ENCODE measurements at places on chromosomes 4 and X. TPM values are rescaled to one million over a fixed set of nuclear protein-coding genes. Genes with fewer than 3 reads are reported as not detected.

DNA sequence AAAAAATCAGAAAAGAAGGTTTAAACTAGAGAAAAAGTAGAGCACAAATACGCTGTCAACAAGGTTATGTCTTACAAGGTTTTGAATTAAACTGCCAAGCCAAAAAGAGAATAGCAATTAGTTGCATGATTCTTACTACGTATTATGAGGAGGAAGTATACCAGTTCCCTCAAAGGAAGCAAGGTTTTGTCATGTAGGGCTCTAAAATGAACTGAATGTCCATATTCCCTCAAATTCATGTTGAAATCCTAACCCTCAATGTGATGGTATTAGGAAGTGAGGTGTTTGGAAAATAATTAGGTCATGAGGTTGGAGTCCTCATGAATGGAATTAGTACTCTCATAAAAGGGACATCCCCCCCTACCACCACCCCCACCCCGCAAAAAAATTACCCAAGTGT is 201.0 kb downstream of the FBXW7 start:
- no peak for DNase-seq

GRCh38 chrX:66017659-66018170 is 22.2 kb downstream of the VSIG4 start:
- DNase-seq: no peak

DNA sequence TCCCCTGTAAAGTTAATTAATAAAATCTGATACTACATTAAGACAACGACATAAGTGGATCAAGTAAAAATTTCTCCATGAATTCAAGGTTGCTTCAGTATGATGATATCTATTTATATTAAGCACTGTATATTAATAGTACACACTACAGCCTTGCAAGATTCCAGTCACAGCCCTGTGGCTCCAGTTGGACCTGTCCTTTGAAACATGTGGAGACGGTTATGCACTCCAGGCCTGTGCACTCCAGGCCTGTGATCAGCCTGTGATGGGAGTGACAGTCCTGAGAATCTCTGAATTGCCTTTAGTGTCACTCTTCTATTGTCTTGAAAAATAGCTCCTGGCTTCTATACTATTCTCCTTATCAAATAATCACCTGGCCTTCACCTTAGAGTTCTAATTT is 981.1 kb upstream of the AGA start:
- DNase-seq: no peak

DNA sequence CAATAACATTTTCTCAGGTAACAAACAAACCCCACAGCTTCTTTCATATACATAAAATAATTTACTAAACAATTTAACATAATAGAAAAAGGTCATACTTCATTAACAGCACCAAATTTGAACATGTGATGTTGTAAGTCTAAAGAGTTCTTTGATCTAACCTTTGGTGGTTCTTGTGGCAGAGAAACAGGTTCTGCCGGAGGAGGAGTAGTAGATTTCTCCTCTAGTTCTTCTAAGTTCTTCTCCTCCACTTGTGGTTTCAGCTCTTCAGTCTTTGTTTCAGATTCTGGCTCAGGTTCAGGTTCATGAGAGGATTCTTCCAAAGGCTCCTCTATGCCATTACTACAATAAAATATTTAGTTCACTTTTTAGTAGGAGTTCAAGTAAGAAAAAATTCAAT is 18.3 kb downstream of the G3BP2 start:
- DNase-seq: no peak

- DNase-seq: peak; percentile 7
Observed at GRCh38 chrX:4936315-4936714, 1222.9 kb upstream of the PRKX start.

DNA sequence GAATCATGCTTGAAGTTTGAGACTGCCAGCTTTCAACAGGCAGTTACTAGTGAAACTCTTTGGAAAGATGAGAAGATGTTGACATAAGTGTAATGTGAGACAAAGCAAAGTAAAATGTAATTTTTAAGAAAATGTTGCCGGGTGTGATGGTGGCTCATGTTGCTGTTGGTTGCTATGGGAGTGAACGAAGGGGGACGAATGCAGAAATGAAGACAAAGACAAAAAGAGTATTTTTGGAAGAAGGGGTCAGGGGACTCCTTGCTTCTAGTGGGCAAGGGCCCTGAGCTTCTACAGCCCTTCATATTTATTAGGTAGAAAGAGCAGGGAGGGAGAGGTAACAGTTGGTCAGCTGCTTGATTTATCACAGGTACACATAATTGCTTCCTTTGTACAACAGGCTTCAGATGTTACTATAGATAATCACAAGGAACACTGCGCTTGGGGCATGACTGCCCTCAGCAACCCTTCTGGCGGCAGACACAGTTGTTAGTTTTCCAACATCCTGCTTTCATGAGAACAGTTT is 11.9 kb upstream of the UGDH start:
- no peak for DNase-seq

GRCh38 chr4:183485411-183486160 is 19.3 kb upstream of the ING2 start:
- DNase-seq: no peak

GRCh38 chr4:144557404-144557803 is 88.6 kb upstream of the HHIP start:
- DNase-seq: no peak

GRCh38 chr4:28948501-28948900 is 1771.7 kb upstream of the PCDH7 start:
- DNase-seq: no peak

SPACA5 gene
- not detected for polyA plus RNA-seq

IDS gene
- polyA plus RNA-seq: 79.5 TPM

RPS6KA6 gene
- polyA plus RNA-seq: not detected

HPGD gene
- polyA plus RNA-seq: 1.3 TPM

ZFP92 gene
- polyA plus RNA-seq: 0.13 TPM

MYOZ2 gene
- polyA plus RNA-seq: not detected

NLRP2B gene
- not detected for polyA plus RNA-seq

SLC7A11 gene
- 0.07 TPM for polyA plus RNA-seq

TMPRSS11B gene
- polyA plus RNA-seq: not detected

HS3ST1 gene
- polyA plus RNA-seq: 0.02 TPM

FRMPD3 gene
- polyA plus RNA-seq: not detected

OPRPN gene
- polyA plus RNA-seq: not detected

DGKK gene
- not detected for polyA plus RNA-seq

ZNF141 gene
- polyA plus RNA-seq: 2.7 TPM

DTHD1 gene
- not detected for polyA plus RNA-seq

UGT2B15 gene
- not detected for polyA plus RNA-seq
